Body of pancreas (tissue), 4 donors: ENCODE measurements at places on chromosomes 6 and 20. TPM values are rescaled to one million over a fixed set of nuclear protein-coding genes. Genes with fewer than 3 reads are reported as not detected.

DNA sequence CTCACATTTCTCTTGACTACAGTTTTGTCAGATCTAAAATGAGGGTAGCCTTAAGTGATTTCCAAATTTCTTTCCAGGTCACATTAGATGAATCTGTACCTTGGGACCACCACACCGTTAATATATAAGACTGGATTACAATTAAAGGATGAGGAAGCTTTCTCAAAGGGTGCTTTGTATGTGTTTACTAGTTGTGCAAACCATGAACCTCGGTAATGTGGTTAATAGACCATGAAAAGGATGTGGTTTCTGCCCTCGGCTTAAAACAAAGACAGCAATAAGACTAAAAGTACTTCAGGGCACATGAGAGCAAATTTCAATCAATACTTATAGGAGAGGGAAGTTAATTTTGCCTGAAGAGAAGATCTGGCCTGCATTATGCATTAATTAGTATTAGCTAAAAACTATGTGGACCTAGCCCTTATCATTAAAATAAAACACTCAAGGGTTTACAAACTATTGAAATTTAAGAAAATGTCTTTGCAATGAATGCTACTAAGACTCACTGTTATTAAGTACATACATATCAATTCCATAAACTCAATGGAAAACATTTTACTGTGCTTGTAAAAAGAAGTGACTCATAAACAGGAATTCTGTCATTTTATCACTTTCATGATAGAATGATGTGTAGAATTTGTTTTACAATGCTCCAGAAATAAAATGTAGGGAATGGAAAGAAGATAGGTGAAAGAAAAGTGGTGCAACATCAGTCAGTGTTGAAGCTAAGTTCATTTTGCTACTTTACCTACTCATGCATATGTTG lies 936 bp upstream of the TMX4 start:
- no peak for DNase-seq

- no peak for DNase-seq
These were observed 587.5 kb downstream of the RFPL4B start for GRCh38 chr6:112934433-112935327.

DNA sequence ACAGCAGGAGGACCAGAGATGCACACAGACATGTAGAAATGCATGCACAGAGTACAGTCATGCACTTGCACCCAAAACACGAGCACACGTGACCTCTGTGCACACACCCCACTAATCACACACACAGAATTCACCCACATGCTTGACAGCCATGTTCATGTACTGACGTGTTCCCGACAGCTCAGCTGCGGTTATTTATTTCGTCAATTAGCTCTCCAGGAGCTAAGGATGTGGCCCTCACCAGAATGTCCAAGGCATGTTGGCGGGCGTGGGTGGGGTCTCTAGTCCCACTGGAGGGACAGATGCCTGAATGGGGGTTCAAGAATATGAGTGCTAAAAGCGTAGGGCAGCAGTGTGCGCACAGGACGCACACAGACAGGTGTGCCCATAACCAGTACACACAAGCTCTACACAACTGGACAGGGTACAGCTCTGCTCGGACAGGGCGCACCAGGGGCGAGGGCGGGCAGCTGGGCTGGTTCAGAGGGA lies 571 bp upstream of the PRPF6 start:
- DNase-seq, result no peak

- DNase-seq, result no peak
These were observed 9.7 kb downstream of the ATG5 start for GRCh38 chr6:106315765-106316374.

The MLIP gene
- under 0.01 TPM for total RNA-seq

The ZBTB12 gene
- 2.1 TPM for total RNA-seq
